ENCODE measurements at places on chromosomes 5 and 9. TPM values are rescaled to one million over a fixed set of nuclear protein-coding genes. Genes with fewer than 3 reads are reported as not detected.

The SLC34A1 gene
- total RNA-seq: 0.25 TPM

The PRDM9 gene
- not detected for total RNA-seq

- DNase-seq: no peak
These were observed 3.5 kb downstream of the LMX1B start for GRCh38 chr9:126617003-126617822.

DNA sequence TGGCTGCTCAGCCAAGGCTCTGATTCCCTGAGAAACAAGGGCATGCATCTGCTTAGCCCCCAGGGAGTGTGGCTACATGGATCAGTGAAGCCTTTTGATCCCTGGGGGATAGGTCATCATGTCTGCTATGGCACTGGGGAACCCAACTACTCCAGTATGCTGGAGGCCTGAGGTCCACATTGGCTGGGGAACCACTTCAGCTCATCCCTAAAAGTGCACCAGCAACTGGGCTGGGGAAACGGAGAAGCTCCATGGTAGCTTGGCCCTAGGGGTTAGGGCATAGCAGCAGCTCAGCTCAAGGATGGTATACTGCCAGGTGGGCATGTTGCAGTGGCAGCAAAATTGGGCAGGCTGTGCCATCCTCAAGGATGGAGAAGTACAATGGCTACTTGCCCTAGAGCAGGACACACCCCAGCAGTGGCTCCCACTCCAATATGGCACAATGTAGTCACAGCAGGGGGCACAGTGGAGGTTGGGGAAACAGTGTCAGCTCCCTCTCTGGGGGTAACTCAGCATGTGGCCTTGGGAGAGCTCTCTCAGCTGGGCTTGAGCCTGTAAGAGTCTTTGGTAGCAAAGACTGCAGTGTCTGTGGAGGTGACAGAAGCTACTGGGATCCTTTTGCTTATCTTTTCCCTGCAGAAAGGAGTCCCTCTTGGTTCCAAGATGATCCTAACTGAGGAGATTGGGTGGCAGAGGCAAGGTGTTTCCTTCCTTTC is 111.5 kb upstream of the FSTL4 start:
- no peak for DNase-seq

All from naive thymus-derived CD8-positive, alpha-beta T cell (primary cell).